ENCODE measurements at places on chromosomes 13 and 19.

GRCh38 chr13:26961890-26962615 lies 201.5 kb upstream of the GPR12 start:
- no peak for DNase-seq

DNA sequence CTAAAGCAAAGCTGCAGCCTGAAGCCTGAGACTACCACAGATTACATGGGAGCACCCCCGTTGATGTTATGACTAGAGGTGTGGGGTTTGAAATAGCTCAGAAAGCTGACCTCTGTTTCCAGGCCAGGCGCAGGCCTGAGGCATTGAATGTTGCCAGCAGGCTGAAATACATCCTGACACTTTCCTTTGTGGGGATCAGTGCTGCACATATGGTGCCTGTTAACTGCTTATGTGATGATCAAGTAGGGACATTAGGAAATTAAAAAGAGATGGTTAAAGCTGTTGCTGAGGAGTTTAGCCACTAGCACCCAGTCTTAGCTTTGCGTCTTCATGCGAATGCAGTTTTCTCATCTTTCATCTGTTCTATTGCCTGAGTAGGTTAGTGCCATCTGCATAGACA lies 83.2 kb downstream of the CCNA1 start:
- DNase-seq: no peak

DNA sequence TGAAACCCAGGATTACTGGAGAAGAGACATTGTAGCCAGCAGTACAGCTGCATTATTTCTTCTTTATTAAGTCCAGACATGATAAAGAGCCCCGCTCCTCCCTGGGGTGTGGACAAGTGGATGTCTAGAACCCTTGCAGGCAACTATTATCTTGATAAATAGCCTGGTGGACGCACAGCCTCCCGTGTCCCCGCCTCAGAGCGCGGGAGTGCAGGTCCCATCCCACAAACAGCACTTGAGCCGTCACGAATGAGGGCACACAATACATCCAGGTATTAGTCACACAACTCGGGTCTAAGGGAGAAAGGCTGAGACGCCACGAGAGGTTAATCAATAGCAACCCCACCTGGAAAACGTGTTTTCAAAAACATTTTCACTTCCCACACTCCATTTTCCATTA lies 213.2 kb upstream of the SOX1 start:
- no peak for DNase-seq

GRCh38 chr13:103306163-103306562 lies 239.9 kb upstream of the SLC10A2 start:
- DNase-seq: no peak

Measured in activated gamma-delta T cell treated with anti-CD3 and anti-CD28 coated beads, Interleukin-2, amount 50 U/mL, for 16 hours (primary cell).